ENCODE measurements at places on chromosomes 7 and 10. TPM values are rescaled to one million over a fixed set of nuclear protein-coding genes. Genes with fewer than 3 reads are reported as not detected.

The SPDYE2 gene
- total RNA-seq, result not detected

The CNTNAP2 gene
- total RNA-seq, result not detected

The EFCAB10 gene
- total RNA-seq, result under 0.01 TPM

The ACTL6B gene
- total RNA-seq, result not detected

The IGFBP1 gene
- 0.22 TPM for total RNA-seq

The COL26A1 gene
- total RNA-seq, result not detected

The RAB19 gene
- total RNA-seq, result not detected

The CPVL gene
- total RNA-seq, result 1.1 TPM

The ASAH2 gene
- 0.72 TPM for total RNA-seq

The TLX1 gene
- not detected for total RNA-seq

The CADPS2 gene
- 19.9 TPM for total RNA-seq

The KNDC1 gene
- under 0.01 TPM for total RNA-seq

The NCOA4 gene
- total RNA-seq, result 161 TPM

The TAS2R40 gene
- total RNA-seq, result not detected

The NPY gene
- not detected for total RNA-seq

The GPR15LG gene
- not detected for total RNA-seq

The CDC14C gene
- not detected for total RNA-seq

The STEAP2 gene
- total RNA-seq, result 1.8 TPM

The SGCE gene
- total RNA-seq, result 53.0 TPM
